AG04449 (cell line): ENCODE measurements at places on chromosomes 1 and 21.

- DNase-seq, result no peak
Measured at GRCh38 chr1:41733021-41733420, 185.7 kb downstream of the HIVEP3 start.

GRCh38 chr1:11946647-11947046 lies 12.1 kb downstream of the PLOD1 start:
- DNase-seq, result no peak

DNA sequence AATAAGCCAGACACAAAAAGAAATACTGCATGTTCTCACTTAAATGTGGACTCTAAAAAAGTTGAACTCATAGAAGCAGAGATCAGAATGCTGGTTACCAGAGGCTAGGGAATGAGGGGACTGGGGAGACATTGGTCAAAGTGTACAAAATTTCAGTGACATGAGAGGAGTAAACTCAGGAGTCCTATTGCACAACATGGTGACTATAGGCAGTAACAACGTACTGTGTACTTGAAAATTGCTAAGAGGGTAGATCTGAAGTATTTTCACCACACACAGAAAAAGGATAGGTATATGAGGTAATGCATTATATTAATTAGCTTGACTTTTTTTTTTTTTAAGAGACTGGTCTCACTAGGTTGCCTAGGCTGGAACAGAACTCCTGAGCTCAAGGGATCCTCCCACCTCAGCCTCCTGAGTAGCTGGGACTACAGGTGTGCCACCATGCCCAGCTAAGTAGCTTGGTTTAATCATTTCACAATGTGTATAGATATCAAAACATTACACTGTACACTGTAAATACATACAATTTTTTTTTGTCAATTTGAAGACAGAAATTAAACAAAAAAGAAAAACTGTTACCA lies 7.4 kb downstream of the ZNF496 start:
- DNase-seq, result no peak

- no peak for DNase-seq
Measured at GRCh38 chr1:61687901-61688300, 37.0 kb downstream of the TM2D1 start.

DNA sequence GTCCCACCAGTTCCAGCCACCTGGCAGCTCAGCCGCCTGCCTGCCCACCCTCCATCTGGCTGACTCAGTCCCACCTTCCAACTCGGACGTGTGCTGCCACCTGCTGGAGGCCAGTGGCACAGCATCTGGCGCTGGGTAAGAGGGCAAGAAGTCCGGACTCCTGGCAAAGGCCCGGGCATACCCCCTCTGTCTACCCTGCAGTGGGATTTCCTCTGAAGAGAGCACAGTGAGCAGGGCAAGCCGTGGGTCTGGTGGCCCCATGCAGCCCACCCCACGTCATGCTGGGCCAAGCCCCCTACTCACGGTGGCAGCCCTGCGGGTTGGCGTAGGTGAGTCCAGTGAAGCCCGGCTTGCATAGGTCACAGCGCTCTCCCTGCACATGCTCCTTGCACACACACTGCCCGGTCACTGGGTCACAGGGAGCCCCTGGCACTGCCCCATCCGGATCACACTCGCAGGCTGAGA lies 24.5 kb downstream of the LAMB3 start:
- no peak for DNase-seq
